ENCODE measurements at places on chromosomes 4 and X.

DNA sequence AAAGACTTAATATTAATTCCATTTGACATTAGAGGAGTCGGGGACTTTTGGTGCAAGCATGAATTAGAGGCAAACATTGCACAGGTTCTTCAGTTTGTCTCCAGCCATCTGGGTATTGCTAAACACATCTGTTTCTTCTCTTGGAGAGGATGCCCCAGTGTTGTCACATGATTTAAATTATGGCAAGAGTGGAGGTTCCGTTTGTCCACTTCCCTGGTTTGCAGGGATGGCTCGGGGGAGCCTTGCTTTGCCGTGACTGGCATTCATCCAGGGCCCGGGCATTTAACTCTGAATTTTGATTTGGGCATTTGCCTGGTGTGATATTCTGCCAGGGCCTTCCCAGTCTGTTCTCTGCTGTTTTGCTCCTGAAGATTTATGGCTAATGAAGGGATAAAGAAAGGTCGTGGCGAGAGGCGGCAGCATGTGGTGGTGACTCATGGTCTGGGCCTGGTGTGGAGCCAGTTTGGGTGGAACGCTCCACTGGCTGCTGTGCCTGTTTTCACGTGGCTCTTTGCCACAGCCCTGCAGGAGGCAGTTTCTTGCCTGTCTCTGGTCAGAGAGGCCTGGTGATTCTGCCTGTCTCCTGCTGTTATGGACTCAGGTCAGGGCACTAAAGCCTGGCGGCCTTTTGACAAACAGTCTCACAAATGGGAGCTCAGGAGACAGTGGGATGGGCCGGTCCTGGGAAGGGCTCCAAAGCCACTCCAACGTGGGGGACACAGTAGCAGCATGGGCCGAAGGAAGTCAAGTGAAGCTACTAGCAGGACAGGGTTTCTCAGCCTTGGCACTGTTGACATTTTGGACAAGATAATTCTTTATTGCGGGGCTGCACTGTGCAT, 99.4 kb upstream of the PGRMC2 start:
- DNase-seq, result no peak

DNA sequence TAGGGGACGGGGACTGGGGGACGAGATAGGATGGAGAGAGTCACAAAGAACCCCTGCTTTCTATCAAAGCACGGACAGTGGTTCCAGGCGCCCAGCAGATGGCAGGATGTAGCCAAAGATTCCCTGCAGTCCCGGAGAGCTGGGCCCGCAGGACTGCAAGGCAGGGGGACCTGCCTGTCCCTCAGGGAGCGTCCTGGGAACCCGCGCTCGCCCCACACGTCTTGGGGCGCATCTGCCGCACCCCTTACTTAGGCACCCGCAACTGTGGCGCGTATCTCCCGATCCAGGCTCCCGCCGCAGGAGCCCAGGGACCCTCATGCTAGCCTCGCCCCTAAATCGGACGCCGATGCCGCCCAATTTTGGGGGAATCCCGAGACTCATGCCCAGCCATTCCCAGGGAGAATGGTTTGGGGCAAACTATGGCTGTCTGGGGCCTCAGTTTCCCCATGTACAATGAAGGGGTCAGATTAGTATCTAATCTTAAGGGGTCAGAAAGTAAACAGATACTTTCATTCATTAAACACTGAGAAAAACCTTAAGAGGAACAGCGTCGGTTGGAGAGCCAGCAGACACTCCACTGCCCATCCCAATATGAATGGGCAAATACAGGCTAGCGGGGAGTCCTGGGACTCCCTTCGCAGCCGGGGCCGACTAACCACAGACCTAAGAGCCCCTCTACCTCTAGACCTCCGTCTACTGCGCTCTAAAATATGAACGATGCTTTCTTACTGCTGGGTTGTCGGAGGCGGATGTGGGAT, 581 bp upstream of the STK32B start:
- no peak for DNase-seq

- no peak for DNase-seq
Measured at GRCh38 chr4:10687526-10687925, 3.0 kb upstream of the CLNK start.

DNA sequence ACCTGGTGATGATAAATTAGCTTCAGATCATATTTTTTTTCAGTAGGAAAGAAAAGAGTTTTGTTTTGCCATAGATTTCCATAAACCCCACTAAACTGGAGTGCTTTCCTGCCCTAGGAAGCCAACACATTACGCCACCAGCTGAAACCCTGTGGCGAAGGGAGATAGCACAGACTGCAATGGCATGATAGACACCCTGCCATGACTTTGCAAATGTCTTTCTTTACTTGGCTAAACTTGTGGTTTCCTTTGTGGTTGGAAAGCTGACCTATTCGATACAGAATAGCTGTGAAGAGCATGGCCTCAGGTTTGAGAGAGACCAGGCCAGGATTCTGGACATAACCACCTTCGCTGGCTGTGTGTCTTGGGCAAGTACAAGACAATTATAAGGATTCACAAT, 19.1 kb downstream of the MFAP3L start:
- DNase-seq, result no peak

GRCh38 chrX:40938423-40938822, 146.8 kb upstream of the USP9X start:
- no peak for DNase-seq

GRCh38 chr4:4762909-4763821, 96.3 kb upstream of the MSX1 start:
- no peak for DNase-seq

- DNase-seq, result no peak
Measured at GRCh38 chr4:165351359-165352130, 24.1 kb downstream of the MSMO1 start.

DNA sequence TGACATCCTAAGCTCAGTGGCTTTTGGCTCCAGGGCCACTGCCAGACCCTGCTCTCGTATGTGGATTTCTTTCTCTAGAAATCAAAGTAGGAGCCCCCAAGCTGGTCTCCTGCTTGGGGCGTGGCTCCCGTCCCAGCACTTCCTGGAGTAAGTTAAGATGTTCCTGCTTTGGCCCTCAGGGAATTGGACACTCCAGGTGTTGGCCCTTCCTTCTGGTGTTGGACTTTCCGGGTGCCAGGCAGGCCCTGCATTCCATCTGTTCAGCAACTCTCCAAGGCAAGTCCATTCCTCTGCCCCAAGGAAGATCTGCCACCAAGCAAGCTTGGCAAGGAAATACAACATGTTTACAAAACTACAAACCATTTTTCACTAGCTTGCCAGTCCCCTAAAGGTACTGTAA, 22.1 kb upstream of the GPC4 start:
- no peak for DNase-seq

Measured in activated T-cell treated with anti-CD3 and anti-CD28 coated beads for 4 hours (primary cell).